Liver (tissue), 10 donors: ENCODE measurements at places on chromosomes 2 and 18. TPM values are rescaled to one million over a fixed set of nuclear protein-coding genes. Genes with fewer than 3 reads are reported as not detected.

The RMDN2 gene
- 7.3 TPM for polyA plus RNA-seq

DNA sequence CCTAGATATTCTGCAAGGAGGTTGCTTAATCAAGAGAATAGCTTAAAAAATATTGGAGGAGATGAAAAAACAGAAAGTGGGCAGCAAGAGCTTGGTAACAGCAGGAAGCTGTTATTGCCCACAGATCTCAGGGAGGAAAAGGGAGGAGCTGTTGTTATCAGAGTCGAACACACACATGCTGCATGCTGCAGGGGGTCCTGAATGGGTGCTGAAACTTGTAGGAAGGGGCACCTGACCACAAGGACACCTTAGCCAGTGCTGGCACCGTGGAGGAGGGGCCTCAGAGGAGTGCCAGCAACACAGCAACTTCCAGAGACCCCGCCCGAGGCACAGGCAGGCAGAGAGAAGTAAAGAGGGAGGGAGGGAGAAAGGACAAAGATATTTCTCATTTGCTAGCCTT is 332.9 kb downstream of the SOCS6 start:
- no peaks in the 10 kb centered on the region for H3K36me3 ChIP-seq
- H3K4me1 ChIP-seq: no peaks in the 10 kb centered on the region

GRCh38 chr2:51084750-51085149 is 52.8 kb upstream of the NRXN1 start:
- H3K4me3 ChIP-seq: no peak overlapping the region
- H3K36me3 ChIP-seq: no peaks in the 10 kb centered on the region
- no peak for DNase-seq
- H3K27me3 ChIP-seq: no peaks in the 10 kb centered on the region

DNA sequence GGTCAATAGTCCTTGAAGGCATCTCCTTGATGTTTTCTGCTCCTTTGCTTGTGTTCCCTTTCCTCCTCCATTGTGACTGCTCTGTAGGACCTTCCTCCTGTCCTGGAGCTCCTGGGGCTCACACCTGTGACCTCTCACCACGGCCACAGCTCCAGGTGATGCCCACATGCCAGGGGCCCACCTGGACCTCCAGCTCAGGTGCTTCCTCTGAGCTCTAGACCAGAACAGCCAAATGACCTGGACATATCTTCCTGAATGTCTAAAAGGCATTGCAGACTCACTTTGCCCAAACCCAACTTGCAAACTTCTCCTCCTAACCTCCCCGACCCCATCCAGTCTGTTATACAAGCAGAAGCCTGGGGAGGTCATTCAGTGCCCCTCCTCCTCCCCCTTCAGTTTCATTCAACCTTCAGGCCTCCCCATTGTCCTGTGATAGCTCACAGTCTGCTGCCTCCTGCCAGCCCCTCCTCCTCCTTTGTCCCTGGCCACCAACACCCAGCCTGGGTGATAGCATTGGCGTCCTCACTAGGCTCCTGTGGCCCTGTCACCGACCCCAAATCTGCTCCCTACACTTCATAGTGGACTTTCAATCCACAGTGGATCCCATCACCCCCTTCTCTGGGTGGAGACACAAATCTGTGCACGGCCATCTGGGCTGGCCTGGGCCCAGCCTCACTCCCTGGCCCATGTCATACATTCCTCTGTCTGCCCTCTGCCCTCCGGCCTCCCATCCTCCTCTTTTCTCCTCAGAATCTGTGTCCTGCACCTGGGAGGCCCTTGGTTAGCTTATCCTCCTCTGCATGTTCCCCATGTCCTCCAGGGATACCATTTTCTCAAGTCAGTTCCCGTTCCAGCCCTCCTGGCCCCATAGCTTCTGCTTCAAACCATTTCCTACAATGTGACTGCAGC is 310.4 kb upstream of the HDAC4 start:
- no peaks in the 10 kb centered on the region for H3K4me1 ChIP-seq
- no peak for DNase-seq
- no peak overlapping the region for H3K27ac ChIP-seq

DNA sequence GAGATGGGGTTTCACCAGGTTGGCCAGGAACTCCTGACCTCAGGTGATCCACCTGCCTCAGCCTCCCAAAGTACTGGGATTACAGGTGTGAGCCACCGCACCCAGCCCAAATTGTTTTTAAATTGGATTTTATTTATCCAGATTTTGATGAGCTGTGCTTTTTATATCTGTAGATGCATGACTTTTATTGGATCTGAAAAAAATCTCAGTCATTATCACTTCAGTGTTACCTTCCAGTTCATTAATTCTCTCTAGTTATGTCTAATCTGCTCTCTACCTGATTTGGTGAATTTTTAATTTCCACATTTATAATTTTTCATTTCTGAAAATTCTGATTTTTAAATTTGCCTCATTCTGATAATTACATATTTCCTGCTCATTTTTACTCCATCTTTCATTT is 13.5 kb downstream of the AGFG1 start:
- no peak overlapping the region for H3K4me3 ChIP-seq
- no peak overlapping the region for H3K27ac ChIP-seq
- H3K4me1 ChIP-seq: peaks cover under 1% of the 10 kb centered on the region
- no peak for DNase-seq
- H3K27me3 ChIP-seq: no peaks in the 10 kb centered on the region

GRCh38 chr2:27756091-27756490 is 15.4 kb upstream of the MRPL33 start:
- no peaks in the 10 kb centered on the region for H3K27me3 ChIP-seq
- DNase-seq: no peak
- H3K36me3 ChIP-seq: no peaks in the 10 kb centered on the region
- H3K4me1 ChIP-seq: peaks cover 29% of the 10 kb centered on the region
- H3K27ac ChIP-seq: no peak overlapping the region

The GLI2 gene
- 0.04 TPM for polyA plus RNA-seq

The CD207 gene
- not detected for polyA plus RNA-seq

The XDH gene
- polyA plus RNA-seq: 16.8 TPM

The ZEB2 gene
- polyA plus RNA-seq: 7.6 TPM

The CYBRD1 gene
- 6.0 TPM for polyA plus RNA-seq

- H3K27ac ChIP-seq: no peak overlapping the region
- H3K36me3 ChIP-seq: no peaks in the 10 kb centered on the region
- no peak overlapping the region for H3K4me3 ChIP-seq
- H3K27me3 ChIP-seq: no peaks in the 10 kb centered on the region
These were observed 181.6 kb upstream of the HS6ST1 start for GRCh38 chr2:128500138-128500800.

The CDH20 gene
- polyA plus RNA-seq: not detected

The ADCYAP1 gene
- not detected for polyA plus RNA-seq

The LAMA1 gene
- polyA plus RNA-seq: 0.35 TPM

DNA sequence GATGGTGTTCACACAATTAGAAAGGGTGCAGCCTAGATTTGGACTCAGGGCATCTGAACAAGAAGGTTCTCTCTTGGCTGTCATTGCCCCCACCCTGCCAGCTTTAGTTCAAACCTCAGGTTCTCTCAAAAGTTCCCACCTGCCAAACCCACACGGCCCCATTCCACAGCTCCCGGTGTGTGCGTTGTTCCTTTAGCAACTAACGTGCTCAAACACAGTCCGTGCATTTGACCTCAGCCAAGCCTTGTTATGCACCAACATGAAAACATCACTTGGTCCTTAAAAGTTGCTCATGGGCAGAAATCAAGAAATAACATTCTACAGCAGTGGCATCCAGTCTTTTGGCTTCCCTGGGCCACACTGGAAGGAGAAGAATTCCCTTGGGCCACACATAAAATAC is 32.0 kb downstream of the LOXHD1 start:
- no peak overlapping the region for H3K27ac ChIP-seq
- H3K27me3 ChIP-seq: peaks cover 2% of the 10 kb centered on the region
- no peak for DNase-seq
- no peaks in the 10 kb centered on the region for H3K4me1 ChIP-seq
- H3K4me3 ChIP-seq: no peak overlapping the region
- H3K36me3 ChIP-seq: no peaks in the 10 kb centered on the region

DNA sequence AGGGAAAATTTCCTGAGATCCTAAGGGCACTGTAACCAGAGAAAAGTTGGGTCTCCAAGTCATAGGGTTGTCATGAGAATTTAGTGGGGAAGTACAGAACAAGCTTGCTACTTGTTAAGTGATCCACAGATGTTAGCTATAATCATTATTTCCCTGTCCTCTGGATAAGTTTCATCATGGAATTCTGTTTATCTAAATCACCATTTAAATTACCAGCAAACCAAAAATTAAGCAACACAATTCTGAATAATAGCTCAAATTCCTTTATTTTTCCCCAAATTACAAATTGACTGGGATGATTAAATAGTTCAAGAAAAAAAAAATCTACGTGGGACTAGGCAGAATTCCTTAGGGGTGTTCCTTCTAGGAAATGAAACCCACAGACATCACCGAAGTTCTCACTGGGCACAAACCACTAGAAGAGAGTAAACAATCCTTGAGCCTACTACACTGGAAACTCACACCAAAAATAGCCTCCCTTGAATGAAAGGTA is 159.5 kb downstream of the COL6A3 start:
- no peaks in the 10 kb centered on the region for H3K4me1 ChIP-seq
- no peak for DNase-seq

DNA sequence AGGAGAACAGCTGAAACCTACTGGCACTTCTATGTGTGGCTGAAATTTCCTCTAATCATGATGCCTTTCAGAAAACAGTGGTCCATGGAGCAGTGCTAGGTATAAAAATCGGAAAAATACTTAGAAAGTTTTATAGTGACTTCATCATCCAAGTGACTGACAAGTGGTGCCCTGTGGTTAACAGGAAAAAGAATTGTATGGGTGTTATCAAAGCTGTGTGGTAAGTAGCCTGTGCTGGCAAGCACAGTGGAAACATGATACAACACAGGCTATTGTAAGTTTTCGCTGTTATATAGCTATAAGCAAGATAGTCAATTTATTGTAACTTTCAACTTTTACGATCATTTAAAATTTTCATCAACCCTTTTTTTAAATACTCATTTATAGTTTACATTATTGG is 1599.7 kb upstream of the ZEB2 start:
- no peak overlapping the region for H3K4me3 ChIP-seq
- DNase-seq: no peak
- H3K36me3 ChIP-seq: no peaks in the 10 kb centered on the region

DNA sequence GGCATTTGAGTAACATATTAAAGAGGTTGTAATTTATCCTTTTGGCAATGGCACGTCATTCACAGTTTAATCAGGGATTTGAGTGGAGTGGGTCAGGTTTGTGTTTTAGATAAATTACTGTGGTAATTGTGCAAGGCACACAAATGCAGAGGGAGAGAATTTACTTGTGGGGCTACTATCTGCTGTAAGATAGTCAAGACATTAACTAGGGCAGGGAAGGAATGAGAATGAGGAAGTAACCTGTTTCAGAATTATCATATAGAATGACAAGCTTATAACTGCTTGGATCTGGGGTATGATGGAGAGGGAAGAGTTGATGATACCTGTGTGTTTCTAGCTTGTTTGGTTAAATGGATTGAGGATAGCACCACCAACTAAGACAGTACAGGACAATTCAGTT is 58.9 kb upstream of the ZSWIM2 start:
- no peak for DNase-seq
- H3K4me3 ChIP-seq: no peak overlapping the region
- no peaks in the 10 kb centered on the region for H3K36me3 ChIP-seq
- H3K27ac ChIP-seq: no peak overlapping the region

The EVX2 gene
- not detected for polyA plus RNA-seq

The TP53I3 gene
- polyA plus RNA-seq: 6.6 TPM

- H3K27ac ChIP-seq: no peak overlapping the region
- no peak for DNase-seq
- H3K27me3 ChIP-seq: no peaks in the 10 kb centered on the region
- no peak overlapping the region for H3K4me3 ChIP-seq
- H3K4me1 ChIP-seq: no peaks in the 10 kb centered on the region
These were observed 6.7 kb downstream of the ASB1 start for GRCh38 chr2:238433300-238433915.

- H3K27me3 ChIP-seq: peaks cover 6% of the 10 kb centered on the region
- no peak for DNase-seq
- no peak overlapping the region for H3K27ac ChIP-seq
- H3K4me3 ChIP-seq: no peak overlapping the region
- peaks cover 14% of the 10 kb centered on the region for H3K4me1 ChIP-seq
These were observed 3.9 kb downstream of the TWIST2 start for GRCh38 chr2:238851761-238852160.

GRCh38 chr2:101080211-101081068 is 70.7 kb downstream of the TBC1D8 start:
- H3K4me1 ChIP-seq: no peaks in the 10 kb centered on the region
- H3K4me3 ChIP-seq: no peak overlapping the region
- no peaks in the 10 kb centered on the region for H3K27me3 ChIP-seq
- peaks cover 6% of the 10 kb centered on the region for H3K36me3 ChIP-seq
- H3K27ac ChIP-seq: no peak overlapping the region

The SERPINB10 gene
- polyA plus RNA-seq: not detected

DNA sequence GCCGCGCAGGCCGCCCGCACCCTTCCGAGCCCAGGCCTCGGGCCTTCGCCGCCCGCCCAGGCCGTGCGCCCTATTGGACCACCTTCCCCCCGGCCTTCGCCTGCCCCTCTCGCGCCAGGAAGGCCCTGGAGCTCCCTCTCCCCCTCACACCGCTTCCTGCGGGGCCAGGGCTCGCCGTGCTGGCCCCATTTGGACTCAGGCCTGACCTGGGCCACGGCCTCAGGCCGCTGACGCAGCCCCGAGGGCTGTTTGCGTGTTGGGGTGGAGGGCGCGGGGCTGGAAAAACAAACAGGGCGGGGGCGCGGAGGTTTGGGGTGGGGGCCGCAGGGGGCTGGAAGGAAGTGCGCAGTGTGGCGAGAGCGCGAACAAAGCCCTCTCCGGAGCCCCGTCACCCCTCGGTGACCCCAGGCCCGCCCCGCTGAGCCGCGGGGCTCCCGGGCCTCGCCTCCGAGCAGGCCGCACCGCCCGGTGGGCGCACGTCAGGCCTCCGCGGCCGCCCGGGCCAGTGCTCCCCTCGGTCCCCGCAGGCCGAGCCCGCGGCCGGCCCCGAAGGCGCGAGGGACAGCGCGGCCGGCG is 12.3 kb upstream of the SIX3 start:
- no peaks in the 10 kb centered on the region for H3K36me3 ChIP-seq
- H3K27me3 ChIP-seq: peaks cover 18% of the 10 kb centered on the region

The MAP3K19 gene
- polyA plus RNA-seq: not detected

- no peaks in the 10 kb centered on the region for H3K4me1 ChIP-seq
- H3K27me3 ChIP-seq: no peaks in the 10 kb centered on the region
- no peak overlapping the region for H3K27ac ChIP-seq
These were observed 31.3 kb downstream of the CD226 start for GRCh38 chr18:69916412-69916811.

The MC5R gene
- polyA plus RNA-seq: not detected

DNA sequence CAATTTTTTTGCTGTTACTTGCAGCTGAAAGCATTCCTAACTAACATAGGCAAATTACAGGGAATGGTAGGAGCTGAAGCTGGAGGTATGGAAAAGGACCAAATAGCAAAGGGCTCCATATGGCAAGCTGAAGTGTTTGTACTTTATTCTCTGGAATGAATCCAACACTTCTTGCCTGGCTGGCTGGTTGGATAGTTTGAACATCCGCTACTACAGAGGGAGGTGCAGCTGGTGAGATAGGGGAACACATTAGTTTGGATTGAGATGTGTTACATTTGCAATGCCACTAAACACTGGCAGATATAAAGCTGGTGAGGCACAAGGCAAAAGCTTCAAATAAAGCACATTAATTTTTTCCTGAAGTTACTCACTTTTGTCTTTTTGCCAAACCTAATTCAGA is 291.5 kb downstream of the SP3 start:
- no peak overlapping the region for H3K4me3 ChIP-seq
- no peaks in the 10 kb centered on the region for H3K36me3 ChIP-seq
- no peaks in the 10 kb centered on the region for H3K27me3 ChIP-seq
- H3K4me1 ChIP-seq: no peaks in the 10 kb centered on the region
- DNase-seq: no peak
- H3K27ac ChIP-seq: no peak overlapping the region
